Naive thymus-derived CD8-positive, alpha-beta T cell (primary cell): ENCODE measurements at places on chromosomes 1 and 21. TPM values are rescaled to one million over a fixed set of nuclear protein-coding genes. Genes with fewer than 3 reads are reported as not detected.

Gene ALG6
- polyA plus RNA-seq, result 16.5 TPM

GRCh38 chr1:200901350-200901749, 6.7 kb downstream of the INAVA start:
- DNase-seq, result no peak

Gene KRTAP13-2
- polyA plus RNA-seq, result not detected

DNA sequence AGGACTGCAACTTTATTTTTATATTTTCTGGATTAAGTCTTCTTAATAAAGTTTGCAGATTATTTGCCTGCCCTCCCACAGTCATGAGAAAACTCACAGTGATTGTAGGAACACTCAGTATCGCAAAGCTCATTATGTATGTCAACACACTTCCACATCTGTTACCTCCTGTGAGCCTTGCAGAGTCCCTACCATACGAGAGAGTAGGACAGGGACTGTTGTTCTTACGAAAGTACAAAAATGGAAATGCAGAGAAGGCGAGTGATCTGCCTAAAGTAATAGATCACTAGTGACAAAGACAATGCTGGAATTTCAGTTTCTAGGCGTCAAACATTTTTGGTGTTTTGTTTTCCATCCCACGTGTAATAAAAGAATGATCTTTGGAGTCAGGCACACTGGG, 131.7 kb downstream of the SYT2 start:
- DNase-seq, result no peak

DNA sequence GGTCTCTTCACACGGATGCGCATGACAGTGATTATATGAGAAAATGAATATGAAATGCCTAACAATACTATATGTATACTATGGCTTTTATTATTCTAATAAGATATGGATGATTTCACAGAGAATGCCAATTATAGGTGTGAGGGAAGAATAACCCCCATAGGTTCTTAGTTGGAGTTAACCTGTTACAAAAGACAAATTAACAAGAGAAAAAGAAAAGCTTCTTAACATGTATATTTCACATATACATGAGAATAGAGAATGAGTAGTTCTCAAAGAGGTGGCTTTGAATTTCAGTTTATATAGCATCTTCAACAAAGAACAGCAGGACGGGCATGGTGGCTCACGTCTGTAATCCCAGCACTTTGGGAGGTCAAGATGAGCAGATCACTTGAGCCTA, 24.0 kb upstream of the DMRTB1 start:
- no peak for DNase-seq

- DNase-seq, result peak; percentile 34
These were observed 1.8 kb downstream of the DISC1 start for GRCh38 chr1:231628207-231628876.

GRCh38 chr1:73761559-73761958, 436.4 kb downstream of the LRRIQ3 start:
- DNase-seq, result no peak

GRCh38 chr1:999725-1000356, at the start of gene HES4:
Gene HES4, minus strand, starts transcription at chr1:1000097. Its CDS starts 124 bp downstream, at chr1:999973.
- peak; percentile 47 for DNase-seq

- no peak for DNase-seq
These were observed 9.5 kb downstream of the RRP15 start for GRCh38 chr1:218294546-218294945.

- DNase-seq, result no peak
These were observed 78.9 kb upstream of the CAMK1G start for GRCh38 chr1:209504571-209504970.

GRCh38 chr1:77929806-77930205, 41.4 kb downstream of the NEXN start:
- DNase-seq, result no peak

GRCh38 chr1:167510881-167511280, 7.4 kb downstream of the CD247 start:
- DNase-seq, result no peak

- peak; percentile 29 for DNase-seq
These were observed 41.7 kb downstream of the PRKCZ start for GRCh38 chr1:2091611-2092604.

Gene CNR2
- polyA plus RNA-seq, result 0.57 TPM

Gene ADGRL2
- polyA plus RNA-seq, result not detected

- no peak for DNase-seq
These were observed 13.2 kb downstream of the NAV1 start for GRCh38 chr1:201551877-201552731.

Gene DYNLT4
- not detected for polyA plus RNA-seq

- DNase-seq, result no peak
These were observed 74.4 kb downstream of the DUSP10 start for GRCh38 chr1:221667504-221667903.

Gene CD48
- polyA plus RNA-seq, result 186 TPM
